ENCODE measurements at places on chromosomes 5 and 9. TPM values are rescaled to one million over a fixed set of nuclear protein-coding genes. Genes with fewer than 3 reads are reported as not detected.

YTHDC2 gene
- total RNA-seq: 49.2 TPM

ACER2 gene
- total RNA-seq: 10.7 TPM

ACTBL2 gene
- total RNA-seq: 0.17 TPM

HTR4 gene
- total RNA-seq: not detected

NUTM2F gene
- total RNA-seq: not detected

C9orf153 gene
- 0.14 TPM for total RNA-seq

SLC25A2 gene
- total RNA-seq: 0.09 TPM

FOXI1 gene
- total RNA-seq: not detected

RBM18 gene
- total RNA-seq: 8.0 TPM

NANS gene
- total RNA-seq: 106 TPM

BTNL9 gene
- total RNA-seq: 0.05 TPM

F12 gene
- total RNA-seq: 0.85 TPM

EMB gene
- 0.05 TPM for total RNA-seq

SPATA31E1 gene
- not detected for total RNA-seq

SEMA5A gene
- total RNA-seq: 0.17 TPM

FYB1 gene
- not detected for total RNA-seq

ELOVL7 gene
- 0.09 TPM for total RNA-seq

RNF183 gene
- not detected for total RNA-seq

PDE8B gene
- under 0.01 TPM for total RNA-seq

ETF1 gene
- 102 TPM for total RNA-seq

NAIF1 gene
- 13.8 TPM for total RNA-seq

KCNT1 gene
- total RNA-seq: not detected

NOXA1 gene
- 2.6 TPM for total RNA-seq

CARD6 gene
- 39.6 TPM for total RNA-seq

ADAMTSL1 gene
- total RNA-seq: 6.0 TPM

ANKDD1B gene
- 1.1 TPM for total RNA-seq

ALDOB gene
- under 0.01 TPM for total RNA-seq

SHOC1 gene
- not detected for total RNA-seq

EPB41L4A gene
- total RNA-seq: 33.5 TPM

N4BP3 gene
- 43.9 TPM for total RNA-seq

GPR107 gene
- total RNA-seq: 167 TPM

ANKRD31 gene
- 0.05 TPM for total RNA-seq
